WERI-Rb-1 (cell line): ENCODE measurements at places on chromosomes 6 and 20.

DNA sequence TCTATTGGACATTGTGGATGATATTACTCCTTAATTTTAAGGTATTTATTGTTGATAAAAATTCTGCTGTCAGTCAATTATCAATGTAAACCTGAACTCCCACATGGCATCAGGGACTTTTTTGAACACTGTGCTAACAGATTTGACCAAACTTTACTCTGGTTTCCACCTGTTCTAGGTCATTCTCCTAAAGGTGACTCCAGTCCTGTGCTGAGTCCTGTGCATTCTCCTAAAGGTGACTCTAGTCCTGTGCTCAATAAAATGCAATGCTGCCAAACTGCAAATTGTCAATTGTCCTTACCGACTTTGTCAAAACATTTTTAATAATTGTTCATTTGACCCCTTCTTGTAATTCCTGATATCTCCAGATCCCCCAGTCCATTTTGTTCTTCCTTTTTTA lies 408.4 kb upstream of the EPHA7 start:
- no peak for DNase-seq

DNA sequence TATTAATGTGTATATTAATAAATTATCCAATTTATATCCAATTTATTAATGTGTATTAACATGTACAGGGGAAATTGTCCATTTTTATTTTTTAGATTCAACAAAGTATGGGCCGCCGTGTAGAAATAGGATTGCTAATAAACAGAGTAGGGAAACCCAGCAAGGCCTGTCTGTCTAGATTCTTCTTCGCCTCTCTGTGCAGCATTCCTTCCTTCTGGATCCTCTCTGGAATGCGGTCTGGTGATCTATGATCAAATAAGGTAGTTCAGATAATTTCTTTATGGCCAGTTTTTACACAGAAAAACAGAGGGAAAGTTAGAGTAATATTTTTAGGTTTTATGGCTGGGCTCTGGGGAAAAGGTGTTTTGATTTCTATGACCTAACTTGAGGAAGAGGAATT lies 19.9 kb upstream of the HFE start:
- DNase-seq: no peak

DNA sequence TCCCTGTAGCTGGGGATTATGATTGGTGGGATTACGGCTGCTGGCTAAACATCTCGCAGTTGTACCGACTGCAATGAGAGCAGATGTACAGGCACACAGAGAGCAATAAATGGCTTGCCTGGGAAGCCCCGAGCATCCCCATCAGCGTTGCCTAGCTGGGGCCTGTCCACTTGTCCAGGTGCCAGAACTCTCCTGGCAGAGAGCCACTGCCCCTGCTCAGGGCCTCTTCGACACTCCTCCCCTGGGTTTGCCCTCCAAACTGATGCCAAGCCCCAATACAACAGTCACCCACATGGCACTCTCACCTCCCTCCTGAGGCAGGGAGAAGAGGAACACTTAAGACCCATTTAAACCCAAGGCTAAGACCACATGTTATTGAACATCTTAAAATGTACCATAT lies 715.1 kb downstream of the PTPRT start:
- no peak for DNase-seq

GRCh38 chr6:98054453-98054852 lies 771.4 kb upstream of the MMS22L start:
- no peak for DNase-seq

DNA sequence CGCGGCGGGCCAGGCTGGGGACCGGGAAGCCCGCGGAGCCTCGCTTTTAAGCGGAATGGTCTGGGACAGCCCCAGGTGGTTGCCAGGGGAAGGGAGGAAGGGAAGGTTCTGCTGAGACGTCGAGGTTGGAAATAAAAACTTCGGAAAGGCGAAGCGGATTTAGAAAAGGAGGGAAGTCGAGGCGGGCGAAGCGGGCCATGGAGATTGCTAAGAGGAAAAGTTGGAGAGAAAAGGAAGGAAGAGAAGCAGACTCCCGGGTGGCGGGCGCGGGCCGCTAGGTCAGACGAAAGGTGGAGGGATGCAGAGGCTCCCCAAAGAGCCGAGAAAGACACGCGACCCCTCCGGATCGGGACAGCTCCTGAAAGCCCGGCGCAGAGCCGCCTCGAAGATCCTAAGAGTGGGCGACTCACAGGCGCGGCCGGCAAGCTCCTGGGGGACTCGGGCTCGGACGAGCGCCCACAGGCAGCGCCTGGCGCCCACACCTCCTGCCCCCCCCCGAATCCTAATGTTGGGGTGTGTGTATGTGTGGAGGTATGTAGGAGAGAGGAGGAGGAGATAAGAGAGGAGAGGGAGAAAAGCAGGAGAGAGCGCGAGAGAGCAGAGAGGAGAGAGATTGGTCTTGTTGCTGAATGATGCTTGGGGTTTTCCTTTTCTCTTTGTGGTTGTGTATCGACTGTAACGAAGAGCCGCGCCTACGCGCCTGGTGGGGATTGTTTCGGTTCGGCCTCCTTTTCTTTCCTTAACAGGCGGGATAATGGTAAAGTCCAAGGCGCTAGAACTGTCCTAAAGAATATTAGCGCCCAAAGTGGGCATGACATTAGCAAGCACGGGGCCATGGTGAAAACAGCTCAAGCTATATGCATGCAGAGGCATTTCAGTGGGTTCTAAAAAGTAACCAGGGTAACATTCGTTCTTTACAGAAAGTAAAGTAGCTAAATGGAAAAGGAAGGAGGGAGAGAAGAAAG lies 1.5 kb downstream of the TFAP2B start:
- DNase-seq: peak; percentile 43

GRCh38 chr6:43951063-43951755 lies 176.0 kb downstream of the MRPL14 start:
- peak; percentile 91 for DNase-seq

DNA sequence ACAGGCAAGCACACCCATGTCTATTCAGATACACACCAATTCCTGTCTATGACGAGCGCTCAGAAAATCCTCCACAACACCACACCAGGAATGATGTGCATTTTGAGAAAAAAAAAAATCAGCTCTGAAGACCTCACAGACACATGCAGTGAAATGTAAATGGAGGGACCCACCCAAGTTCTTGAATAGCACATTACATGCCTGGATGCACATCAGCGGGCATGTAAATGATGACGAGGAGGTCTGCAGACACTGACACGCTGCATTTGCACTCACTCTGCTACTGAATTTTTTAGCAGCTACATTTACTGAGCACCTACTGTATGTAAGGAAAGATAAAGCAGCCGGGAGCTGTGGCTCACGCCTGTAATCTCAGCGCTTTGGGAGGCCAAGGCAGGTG lies 14.7 kb downstream of the NRSN2 start:
- DNase-seq: no peak

DNA sequence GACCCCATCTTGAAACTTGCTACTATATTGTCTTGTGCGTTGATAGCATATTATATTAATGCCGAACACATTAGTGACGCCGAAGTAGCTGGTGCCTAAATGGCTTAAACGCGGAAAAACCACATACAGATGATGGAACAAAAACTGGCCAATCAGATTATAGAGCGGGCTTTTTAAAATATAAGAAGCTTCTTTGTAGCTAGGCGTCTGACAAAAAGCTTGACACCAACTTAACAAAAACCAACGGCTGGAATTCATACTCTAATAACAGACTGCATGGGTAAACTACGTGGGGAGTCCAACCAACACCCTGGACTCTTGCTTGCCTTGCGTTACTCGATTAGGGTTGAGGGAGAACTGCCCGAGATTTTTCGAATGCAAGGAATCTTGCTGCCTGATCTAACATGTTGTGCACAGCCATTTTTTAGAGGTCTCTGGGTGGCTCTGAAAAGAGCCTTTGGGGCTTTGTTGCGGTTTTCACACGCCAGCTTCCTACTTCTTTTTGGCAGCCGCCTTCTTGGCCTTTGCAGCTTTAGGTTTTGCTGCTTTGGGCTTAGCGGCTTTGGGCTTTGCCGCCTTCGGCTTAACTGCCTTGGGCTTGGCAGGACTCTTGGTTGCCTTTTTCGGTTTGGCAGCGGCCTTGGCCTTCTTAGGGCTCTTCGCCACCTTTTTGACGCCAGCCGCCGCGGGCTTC lies 45.7 kb downstream of the OR2B2 start:
- no peak for DNase-seq

DNA sequence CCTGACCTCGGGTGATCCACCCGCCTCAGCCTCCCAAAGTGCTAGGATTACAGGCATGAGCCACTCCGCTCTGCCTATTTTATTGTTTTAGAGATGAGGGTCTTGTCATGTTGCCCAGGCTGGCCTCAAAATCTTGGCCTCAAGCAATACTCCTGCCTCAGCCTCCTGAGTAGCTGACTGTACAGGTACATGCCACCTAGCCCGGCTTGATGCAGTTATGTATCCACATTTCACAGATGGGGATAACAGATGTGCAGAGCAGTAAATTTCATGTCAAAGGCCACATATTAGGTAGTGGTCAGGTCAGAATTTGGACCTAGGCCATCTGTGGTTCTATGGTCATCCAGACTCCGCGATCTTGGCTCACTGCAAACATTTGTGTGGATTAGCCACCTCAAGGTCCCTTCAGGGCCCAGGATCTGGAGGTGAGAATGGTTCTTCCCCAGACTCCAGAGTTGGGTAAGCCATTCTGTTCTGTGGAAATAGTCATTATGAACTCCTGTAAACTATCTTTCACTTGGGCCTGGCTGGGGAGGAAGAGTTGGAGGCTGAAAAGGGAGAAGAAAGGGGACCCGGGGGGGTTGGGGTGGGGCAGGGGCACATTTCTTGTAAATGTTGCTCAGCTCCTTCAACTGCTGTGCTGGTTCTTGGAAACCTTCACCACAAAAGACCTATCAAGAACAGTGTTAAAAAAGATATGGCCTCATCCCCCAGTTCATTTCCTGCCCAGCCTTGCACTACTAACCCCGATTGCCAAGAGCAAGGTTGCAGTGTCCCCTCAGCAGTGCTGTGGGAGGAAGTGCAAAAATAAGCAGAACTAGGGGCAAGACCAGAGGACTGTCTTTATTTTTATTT lies 13.0 kb downstream of the PIM1 start:
- no peak for DNase-seq

DNA sequence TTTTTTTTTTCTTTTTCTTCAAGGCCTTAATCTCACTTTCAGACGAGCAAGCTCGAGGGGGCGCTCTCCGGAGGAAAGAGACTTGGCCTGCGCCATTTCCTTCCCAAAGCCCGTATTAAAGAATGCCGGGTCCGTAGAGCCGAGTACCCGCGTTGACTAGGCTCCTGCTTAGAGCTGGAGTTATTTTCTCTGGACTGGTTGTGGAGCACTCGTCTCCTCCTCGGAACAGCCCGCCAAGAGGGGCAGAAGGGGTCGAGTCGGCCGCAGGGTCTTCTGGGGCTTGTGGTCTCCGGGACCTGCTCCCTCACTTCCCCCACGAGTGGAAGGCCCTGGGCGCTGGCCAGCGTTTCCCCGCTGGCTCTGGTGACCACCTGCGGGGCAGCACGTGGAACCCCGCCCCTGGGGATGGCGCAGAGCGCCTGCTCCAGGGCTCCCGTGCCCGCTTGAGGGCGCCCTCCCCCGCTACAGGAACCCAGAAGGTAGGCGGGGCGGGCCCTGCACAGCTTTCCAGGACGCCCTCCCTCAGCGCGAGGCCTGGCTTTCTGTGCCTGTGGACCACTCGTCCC lies 2.7 kb upstream of the MEI4 start:
- DNase-seq: no peak

DNA sequence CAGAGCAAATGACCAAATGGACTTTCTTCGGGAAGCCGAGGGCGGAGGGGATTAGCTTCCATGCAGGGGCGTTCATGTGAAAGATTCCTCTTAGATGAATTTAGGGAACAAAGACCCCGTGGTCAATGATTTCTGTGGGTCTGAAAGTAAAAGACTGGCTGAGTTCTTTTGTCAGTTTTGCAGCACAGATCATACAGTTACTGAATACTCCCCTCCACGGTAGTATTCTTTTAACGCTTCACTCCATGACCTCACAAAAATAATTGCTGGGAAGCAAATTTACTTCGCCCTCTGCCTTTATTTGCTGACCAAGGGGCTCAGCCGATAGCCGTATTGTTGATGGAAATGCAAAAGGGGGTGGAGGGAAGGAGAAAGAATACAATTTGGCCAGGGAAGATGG lies 86.0 kb upstream of the SALL4 start:
- DNase-seq: no peak

- no peak for DNase-seq
Measured at GRCh38 chr6:45650524-45651135, 272.9 kb upstream of the SUPT3H start.

GRCh38 chr6:3451498-3451897 lies 5.4 kb downstream of the SLC22A23 start:
- DNase-seq: no peak

- peak; percentile 44 for DNase-seq
Measured at GRCh38 chr20:8722277-8722928, 346.5 kb upstream of the PLCB4 start.

- DNase-seq: no peak
Measured at GRCh38 chr6:158708239-158708638, 58.4 kb downstream of the SYTL3 start.

DNA sequence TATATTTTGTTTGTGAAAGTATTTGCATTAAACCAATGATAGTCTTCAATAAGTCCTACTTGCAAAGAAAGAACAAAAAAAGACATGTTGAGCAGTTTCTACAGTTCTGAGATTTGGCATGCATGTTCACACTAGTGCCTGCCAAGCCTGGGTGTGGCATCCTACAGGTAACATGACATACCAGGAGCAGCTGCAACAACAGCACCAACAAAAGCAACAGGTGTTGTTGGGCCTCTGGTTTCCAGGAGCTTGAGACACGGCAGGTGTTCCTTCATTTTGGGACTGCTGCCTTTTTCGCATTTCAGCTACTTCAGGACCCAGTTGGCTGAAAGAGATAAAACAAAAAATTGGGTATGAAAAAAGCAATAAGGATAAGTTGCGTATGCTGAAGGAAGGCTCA lies 41.2 kb upstream of the MTRF1L start:
- DNase-seq: no peak
